Activated CD4-positive, alpha-beta T cell treated with anti-CD3 and anti-CD28 coated beads for 1 hour (primary cell): ENCODE measurements at places on chromosomes 1 and 21.

DNA sequence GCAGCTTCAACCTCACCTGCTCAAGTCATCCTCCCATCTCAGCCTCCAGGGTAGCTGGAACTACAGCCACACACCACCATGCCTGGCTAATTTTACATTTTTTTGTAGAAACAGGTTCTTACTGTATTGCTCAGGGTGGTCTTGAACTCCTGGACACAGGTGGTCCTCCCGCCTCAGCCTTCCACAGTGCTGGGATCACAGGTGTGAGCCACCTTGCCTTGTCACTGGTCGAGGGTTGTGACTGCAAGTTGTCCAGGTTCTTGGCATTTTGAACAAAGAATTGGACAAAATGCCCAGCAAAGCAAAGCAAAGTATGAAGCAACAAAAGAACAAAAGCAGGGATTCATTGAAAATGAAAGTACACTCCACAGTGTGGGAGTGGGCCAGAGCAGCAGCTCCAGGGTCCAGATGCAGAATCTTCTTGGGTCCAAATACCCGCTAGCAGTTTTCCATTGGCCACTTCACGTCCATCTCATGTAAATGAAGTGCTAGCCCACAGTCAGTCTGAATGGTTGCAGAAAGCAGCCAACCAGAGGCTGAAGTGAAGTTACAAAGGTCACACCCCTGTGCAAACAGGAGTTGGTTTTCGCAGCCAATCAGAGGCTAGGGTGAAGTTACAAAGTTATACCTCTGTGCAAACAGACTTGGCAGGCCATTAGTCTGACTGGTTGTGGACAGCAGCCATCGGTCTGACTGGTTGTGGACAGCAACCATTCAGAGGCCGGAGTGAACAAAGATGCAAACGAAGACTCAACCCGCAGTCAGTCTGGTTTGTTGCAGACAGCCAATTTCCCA lies 109.5 kb upstream of the KIF26B start:
- no peak for DNase-seq

DNA sequence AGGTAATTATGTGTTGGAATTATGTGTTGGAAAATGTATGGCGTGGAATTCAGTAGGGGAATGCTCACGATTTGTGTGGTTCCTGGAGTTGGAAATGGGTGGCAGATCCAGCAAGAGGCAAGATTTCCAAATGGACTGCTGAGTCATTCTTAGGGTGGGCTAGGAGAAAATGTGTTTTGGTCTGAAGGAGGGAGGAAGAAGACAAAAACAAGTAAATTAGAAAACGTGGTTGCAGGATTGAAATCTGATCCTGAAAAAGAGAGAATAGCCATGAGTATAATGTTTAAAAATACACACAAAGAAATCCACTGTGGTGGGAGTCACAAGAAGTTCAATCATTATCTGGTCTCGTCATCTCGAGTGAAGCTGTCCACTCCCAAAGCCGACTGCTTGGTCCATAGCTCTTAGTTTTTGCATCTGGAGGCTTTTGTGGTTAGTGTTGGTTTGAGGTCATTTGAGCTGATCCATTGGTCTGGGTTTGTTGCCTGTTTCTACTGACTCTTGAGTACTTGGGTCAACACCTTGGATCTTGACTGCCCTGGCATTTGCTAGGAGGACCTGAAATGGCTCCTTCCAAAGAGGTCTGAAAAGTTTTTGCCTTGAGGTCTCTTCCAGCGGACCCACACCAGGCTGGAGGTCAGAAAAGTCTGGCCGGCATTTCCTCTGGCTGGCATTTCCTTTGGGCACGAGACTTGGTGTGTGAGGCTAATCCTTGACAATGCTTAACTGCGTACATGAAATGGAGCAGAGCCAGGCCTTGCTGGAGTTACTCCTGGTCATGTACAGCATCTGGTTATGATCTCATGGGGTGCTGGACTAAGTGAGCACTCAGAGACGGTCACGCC lies 9.2 kb downstream of the MX2 start:
- no peak for DNase-seq

DNA sequence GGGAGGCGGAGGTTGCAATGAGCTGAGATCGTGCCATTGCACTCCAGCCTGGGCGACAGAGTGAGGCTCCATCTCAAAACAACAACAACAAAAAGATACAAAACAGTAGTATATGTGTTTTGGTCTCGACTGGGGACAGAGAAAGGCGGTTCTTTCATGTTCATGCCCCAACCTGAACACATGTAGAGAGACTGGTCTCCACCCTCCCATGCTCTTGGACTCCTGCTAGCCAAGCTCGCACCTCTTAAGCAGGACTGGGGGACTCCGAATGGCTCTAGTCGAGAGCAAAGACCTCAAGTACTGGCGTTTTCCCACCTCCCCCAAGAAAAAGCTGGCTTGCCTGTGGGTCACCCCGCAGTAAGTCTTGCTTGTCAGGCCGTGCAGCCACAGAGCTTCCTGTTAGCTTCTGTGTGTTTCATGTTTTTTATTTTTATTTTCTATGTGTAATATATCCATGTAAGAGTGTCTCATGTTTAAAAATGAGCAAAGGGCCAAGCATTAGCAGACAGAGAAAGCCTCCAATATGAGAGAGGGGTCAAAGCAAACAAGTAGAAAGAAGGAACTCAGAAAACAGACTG lies 91.6 kb downstream of the SCCPDH start:
- DNase-seq, result no peak

- no peak for DNase-seq
Measured at GRCh38 chr1:104617474-104617873, 867.8 kb downstream of the AMY1C start.

DNA sequence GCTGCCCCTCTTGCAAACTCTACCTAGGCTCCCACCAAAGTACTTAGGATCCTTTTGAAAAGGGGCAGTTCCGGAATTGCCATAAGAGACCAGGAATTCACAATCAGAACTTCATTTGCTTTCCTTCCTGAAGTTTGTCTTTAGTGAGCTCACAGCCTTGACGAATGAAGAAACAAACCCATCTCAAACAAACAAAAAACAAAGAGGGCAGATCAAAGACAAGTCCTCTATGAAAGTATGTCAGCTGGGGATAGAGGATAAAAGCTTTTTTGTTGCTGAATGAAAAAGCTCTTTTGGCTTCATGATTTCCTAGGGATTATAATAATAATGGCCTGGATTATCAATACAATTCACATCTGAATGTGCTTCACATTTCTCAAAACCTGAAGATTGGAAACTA lies 357.9 kb upstream of the DUSP10 start:
- no peak for DNase-seq

- DNase-seq, result no peak
Measured at GRCh38 chr21:25905126-25905525, 170.4 kb downstream of the GABPA start.

DNA sequence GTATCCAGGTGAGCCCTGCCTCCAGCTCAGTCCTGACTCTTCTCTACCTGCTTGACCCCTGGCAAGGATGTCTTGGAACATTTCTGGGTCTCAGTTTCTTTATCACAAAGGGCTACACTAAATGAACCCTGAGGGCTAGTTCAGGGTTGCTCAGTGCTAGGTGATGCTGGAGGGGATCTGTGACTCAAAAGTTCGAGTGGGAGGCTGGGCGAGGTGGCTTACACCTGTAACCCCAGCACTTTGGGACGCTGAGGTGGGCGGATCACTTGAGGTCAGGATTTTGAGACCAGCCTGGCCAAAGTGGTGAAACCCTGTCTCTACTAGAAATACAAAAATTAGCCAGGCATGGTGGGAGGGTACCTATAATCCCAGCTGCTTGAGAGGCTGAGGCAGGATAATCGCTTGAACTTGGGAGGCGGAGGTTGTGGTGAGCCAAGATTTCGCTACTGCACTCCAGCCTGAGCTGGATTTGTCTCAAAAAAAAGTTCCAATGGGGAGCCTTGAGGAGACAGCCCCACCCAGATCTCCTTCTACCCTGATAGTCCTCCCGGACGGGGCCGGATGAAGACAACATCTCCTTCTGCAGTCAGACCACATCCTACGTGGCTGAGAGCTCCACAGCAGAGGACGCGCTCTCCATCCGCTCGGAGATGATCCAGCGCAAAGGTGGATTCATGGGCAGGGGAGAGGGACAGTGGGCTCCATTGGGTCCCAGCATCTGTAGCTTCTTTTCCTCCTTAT lies 48.9 kb downstream of the YARS1 start:
- DNase-seq, result no peak

DNA sequence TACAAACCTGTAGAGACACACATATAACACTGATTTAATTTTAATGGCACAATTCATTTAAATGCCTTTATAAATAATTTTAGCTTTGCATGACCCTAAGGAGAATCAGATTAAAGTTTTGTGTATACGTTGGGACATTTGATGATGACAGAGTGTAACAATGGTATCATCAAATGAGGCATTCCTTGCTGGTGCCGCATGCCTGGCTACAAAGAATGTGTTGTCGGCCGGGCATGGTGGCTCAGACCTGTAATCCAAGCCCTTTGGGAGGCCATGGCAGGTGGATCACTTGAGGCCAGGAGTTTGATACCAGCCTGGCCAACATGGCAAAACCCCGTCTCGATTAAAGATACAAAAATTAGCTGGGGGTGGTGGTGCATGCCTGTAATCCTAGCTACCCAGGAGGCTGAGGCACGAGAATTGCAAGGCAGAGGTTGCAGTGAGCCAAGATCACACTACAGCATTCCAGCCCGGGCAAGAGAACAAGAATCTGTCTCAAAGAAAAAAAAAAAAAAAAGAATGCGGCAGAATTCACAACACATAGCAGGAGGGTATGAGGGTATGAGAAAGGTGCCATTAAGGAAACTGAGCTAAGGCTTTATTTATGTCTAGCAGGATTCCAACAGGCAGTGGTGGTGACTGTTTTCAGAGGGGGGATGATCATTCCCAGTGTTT lies 58.9 kb downstream of the PTPN14 start:
- DNase-seq, result no peak

- DNase-seq, result no peak
Measured at GRCh38 chr1:188590641-188591040, 1761.9 kb downstream of the PLA2G4A start.

- DNase-seq, result peak; percentile 17
Measured at GRCh38 chr1:159798893-159799292, 3.3 kb upstream of the FCRL6 start.

- DNase-seq, result no peak
Measured at GRCh38 chr1:222124602-222125001, 382.7 kb upstream of the DUSP10 start.

DNA sequence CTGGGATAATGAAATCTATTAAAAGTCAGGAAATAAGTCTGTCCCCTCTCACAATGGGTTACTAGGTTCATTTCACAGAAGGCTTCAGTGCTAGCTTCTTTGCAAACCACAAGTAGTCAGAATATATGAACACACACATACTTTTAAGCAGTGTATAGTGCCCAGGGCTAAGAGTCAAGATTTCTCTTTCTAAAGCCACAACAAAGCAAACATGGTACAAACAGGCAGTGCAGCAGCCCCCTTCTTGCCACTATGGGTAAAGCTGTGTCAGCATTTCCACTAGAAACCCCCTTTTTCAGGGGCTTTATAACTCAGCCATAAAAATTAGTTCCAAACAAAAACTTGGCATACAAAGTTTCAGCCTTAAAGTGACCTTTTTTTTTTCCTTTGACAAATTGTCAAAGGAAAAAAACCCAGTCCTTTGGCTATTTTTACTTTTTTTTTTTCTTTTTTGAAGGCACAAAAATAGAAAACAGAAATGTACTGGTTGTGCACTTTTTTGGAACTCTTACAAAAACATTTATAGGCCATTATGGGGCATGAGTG lies 315.4 kb downstream of the LMO4 start:
- DNase-seq, result no peak

DNA sequence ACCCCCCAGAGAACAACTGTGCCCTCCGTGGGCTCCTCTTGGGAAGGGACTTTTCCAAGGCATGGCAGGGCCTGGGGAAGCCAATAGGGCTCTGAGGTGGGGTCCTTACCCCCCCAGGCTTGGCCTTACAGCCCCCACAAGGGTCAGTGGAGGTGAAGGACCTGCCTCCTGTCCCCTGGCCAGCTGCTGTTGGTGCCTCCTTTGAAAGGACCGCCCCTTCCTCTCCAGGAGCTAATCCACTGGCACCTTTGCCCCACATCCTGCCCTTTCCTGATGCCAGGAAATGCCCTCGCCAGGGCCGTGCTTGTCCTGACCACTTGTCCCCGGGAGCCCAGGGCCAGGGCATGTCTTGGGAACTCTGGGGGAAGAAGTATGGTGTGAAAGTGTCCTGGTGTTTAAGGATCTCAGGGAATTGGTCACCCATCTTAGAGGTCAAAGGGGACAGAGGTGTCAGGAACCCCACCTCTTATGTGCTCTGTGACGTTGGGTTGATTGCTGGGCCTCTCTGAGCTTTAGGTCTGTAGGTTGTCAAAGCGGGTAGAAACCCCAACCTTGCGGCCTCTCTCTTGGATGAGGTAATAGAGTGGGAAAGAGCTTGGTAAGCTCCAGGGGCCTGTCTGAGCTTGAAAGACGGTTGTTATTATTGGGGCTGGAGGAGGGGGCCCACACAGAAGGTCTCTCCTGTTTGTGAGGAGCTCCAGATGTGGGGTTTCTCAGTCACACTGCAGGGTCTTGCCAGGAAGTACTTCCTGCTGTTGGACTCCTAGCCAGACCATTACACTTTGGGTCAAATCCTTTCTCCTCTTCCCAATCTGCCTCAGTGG lies 2.8 kb downstream of the KCNQ4 start:
- no peak for DNase-seq

DNA sequence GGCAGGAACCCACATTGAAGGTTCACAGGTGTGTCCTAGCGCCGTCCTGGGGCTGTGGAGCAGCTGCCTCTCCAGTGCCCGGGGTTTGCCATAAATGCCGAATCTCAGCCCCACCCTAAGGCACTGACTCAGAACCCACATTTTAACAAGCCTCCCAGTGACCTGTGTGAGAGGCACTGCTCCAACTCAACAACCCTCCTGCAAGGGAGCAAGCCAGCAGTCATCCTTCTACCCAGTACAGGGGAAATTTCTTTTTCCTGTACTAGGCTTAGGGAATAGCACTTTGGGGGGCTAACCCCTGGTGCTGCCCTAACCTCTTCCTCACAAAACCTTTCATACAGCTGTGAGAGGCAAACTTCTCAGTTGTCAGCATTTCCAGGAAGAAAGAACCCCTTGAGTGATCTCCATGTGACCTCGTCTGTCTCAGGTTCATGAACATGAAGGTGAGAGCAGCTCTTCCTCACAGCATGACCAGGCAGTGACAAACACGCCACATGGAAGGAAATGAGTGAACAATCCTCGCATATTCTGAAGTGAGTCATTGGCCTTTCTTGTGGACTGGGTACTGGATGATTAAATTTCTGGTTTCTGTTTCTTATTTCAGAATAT lies 11.4 kb upstream of the BCAR3 start:
- no peak for DNase-seq

DNA sequence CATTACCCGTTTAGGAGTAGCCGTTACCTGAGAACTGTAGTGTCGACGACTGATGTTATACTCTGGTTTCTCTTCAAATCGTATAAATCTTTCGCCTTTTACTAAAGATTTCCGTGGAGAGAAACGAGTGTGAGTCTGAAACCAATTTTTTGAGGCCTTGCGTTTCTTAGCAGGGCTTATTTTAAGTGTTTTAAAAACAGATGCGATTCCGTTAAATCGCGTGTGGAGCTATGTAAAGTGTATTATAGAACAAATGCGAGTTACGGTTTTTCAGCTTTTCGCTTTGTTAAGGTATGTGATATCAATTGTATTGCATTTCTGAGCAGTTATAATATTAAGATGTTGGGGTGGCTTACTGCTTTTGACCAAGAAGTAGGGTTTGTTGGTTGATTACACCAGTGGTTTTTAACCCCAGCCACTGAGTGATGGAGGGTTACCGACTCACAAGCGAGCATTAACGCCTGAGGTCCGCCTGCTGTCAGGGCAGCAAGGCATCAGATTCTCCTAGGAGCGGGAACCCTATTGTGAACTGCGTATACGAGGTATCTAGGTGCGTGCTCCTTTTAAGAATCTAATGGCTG lies 18.0 kb downstream of the KIAA2013 start:
- DNase-seq, result peak; percentile 54
